ENCODE measurements at places on chromosomes 3 and 15.

DNA sequence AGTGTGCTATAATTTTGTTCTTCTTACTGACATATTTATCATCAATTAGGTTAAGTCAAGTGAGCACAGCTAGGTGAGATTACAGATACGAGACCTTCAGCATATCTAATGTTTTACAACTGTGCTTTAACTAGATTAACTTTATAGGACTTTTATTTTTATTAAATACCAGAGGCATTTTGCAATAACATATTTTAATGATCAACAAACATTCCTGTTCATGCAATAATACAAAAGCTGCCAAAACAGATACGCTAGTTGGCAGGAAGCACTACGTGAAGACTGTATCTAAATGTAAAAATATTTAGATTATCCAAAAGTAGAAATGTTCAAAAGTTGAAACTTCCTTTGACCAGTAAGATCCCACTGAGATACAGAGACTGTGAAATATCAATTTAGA lies 139.1 kb downstream of the CBLB start:
- peaks cover 32% of the 10 kb centered on the region for H3K36me3 ChIP-seq
- no peak overlapping the region for H3K4me3 ChIP-seq
- DNase-seq, result no peak
- H3K4me1 ChIP-seq, result peaks cover 3% of the 10 kb centered on the region
- no peaks in the 10 kb centered on the region for H3K27me3 ChIP-seq

- no peak for DNase-seq
- peaks cover 30% of the 10 kb centered on the region for H3K4me1 ChIP-seq
- H3K36me3 ChIP-seq, result peaks cover 23% of the 10 kb centered on the region
- H3K27ac ChIP-seq, result peak overlapping the region; percentile 99
- H3K4me3 ChIP-seq, result peak overlapping the region; percentile 97
Measured at GRCh38 chr3:28349469-28350000, 911 bp upstream of the AZI2 start.

GRCh38 chr15:38275959-38276358 lies 23.3 kb downstream of the SPRED1 start:
- DNase-seq, result no peak
- H3K36me3 ChIP-seq, result peaks cover 5% of the 10 kb centered on the region
- H3K27me3 ChIP-seq, result no peaks in the 10 kb centered on the region
- H3K4me3 ChIP-seq, result no peak overlapping the region
- no peak overlapping the region for H3K27ac ChIP-seq

DNA sequence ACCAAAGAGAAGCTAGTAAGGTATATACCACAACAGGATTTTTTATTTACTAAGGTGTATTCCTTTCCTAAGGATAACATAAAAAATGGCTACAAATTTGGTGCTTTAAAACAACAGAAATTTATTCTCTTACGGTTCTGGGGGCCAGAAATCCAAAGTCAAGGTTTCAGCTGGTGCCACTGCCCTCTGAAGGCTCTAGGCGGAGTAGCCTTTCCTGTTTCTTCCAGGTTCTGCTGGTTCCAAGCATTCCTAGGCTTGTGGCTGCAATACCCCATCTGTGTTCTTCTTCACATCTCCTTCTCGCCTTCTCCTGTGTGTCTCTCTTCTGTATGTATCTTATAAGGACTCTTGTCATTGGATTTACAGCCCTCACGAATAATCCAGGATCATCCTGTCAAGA lies 549.9 kb downstream of the GRM7 start:
- H3K4me3 ChIP-seq, result no peak overlapping the region
- DNase-seq, result no peak
- H3K27ac ChIP-seq, result no peak overlapping the region
- peaks cover 1% of the 10 kb centered on the region for H3K4me1 ChIP-seq
- no peaks in the 10 kb centered on the region for H3K27me3 ChIP-seq

- no peak overlapping the region for H3K4me3 ChIP-seq
- H3K36me3 ChIP-seq, result peaks cover 12% of the 10 kb centered on the region
- no peaks in the 10 kb centered on the region for H3K27me3 ChIP-seq
- no peak overlapping the region for H3K27ac ChIP-seq
- H3K4me1 ChIP-seq, result peaks cover 2% of the 10 kb centered on the region
Measured at GRCh38 chr3:97010881-97011657, 196.7 kb downstream of the EPHA6 start.

DNA sequence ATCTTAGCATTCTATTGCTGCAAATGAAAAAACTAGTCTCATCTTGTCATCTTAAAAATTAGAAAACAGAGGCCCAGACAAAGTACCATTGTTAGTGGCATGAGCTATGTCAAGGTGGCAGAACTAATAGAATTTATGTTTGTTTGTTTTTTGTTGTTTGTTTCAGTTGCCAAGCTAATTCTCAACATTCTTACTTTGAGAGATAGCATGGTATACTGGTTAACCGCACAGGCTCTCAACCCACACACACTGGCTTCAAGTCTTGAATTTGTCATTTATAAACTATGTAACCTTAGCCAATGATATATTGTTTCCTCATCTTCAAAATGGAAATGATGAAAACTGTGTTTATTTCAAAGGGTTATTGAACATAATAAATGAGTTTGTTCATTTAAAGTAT lies 367.6 kb upstream of the PLSCR5 start:
- no peak for DNase-seq
- H3K36me3 ChIP-seq, result no peaks in the 10 kb centered on the region
- H3K4me3 ChIP-seq, result no peak overlapping the region

GRCh38 chr3:133588784-133589465 lies 15.4 kb downstream of the CDV3 start:
- peaks cover 3% of the 10 kb centered on the region for H3K4me1 ChIP-seq
- H3K36me3 ChIP-seq, result peaks cover 27% of the 10 kb centered on the region
- no peak overlapping the region for H3K27ac ChIP-seq
- H3K27me3 ChIP-seq, result no peaks in the 10 kb centered on the region

DNA sequence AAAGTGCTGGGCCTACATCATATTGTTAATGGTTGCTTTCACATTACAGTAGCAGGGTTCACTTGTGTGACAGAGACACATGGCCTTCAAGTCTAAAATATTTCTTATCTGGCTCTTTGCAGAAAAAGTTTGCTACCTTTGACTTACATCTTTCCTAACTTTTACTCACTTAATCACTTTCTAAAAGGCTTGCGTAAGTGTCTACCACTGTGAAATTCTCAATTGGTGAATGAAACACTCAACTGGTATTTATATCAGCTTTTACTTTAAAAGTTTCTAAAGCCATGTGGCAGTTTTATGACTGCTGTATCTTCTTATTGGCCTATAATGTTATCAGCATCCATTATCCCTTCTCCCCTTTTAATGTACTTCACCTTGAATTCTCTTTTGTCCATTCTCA lies 554.5 kb downstream of the ZIC1 start:
- no peaks in the 10 kb centered on the region for H3K27me3 ChIP-seq
- H3K4me1 ChIP-seq, result peaks cover 7% of the 10 kb centered on the region
- no peak overlapping the region for H3K27ac ChIP-seq

DNA sequence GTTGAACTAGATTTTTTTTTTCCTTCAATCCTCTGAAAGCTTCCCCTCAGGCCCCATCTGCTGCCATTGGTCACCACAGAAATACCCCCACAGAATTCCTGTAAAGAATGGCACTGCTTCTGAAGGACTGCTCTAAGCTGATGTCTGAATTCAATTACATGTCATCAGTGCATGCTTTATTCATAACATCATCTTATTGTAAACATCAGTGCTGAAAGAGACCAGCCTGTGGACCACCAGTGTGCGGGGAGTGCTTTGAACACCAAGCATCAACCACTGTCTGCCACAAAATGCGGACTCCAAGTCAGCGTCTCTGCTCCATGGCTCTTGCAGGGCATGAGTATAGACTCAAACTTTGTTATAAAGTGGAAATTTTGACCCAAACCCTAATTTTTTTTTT lies 11.6 kb downstream of the PHLDB2 start:
- no peak overlapping the region for H3K4me3 ChIP-seq
- H3K36me3 ChIP-seq, result no peaks in the 10 kb centered on the region
- H3K27ac ChIP-seq, result no peak overlapping the region
- no peak for DNase-seq

- H3K27ac ChIP-seq, result no peak overlapping the region
- DNase-seq, result no peak
- H3K27me3 ChIP-seq, result peaks cover 30% of the 10 kb centered on the region
- no peaks in the 10 kb centered on the region for H3K36me3 ChIP-seq
- no peak overlapping the region for H3K4me3 ChIP-seq
Measured at GRCh38 chr3:46360907-46361306, 7.0 kb downstream of the CCR2 start.

DNA sequence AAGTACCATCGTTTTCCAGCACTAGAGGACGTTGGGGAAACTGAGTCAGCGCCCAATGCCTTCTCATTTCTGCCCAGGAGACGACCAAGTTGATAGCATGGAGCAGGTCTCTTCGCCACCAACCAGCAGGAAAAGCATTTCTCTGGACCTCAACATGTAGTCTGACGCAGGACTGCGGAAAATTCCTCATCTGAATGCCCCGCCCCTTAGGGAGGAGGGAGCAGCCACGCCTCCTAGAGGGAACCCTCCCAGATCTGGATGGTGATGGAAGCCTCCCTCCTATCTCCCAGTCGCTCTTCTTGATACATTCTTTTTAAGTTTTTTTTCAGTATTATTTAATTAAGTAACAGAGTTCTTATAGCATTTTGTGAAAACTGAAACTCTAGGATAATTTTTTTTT lies 17.4 kb upstream of the MINDY4B start:
- no peak for DNase-seq
- H3K27ac ChIP-seq, result no peak overlapping the region
- no peaks in the 10 kb centered on the region for H3K36me3 ChIP-seq
- no peak overlapping the region for H3K4me3 ChIP-seq

Measured in progenitor cell of endocrine pancreas (in vitro differentiated cells).